ENCODE measurements at places on chromosomes 6 and 20. TPM values are rescaled to one million over a fixed set of nuclear protein-coding genes. Genes with fewer than 3 reads are reported as not detected.
A peak's percentile ranks its signal among the peaks of the same experiment; 100 is the strongest.

EYS gene
- not detected for total RNA-seq

IP6K3 gene
- 344 TPM for total RNA-seq

CST2 gene
- total RNA-seq: not detected

B3GAT2 gene
- total RNA-seq: not detected

PKHD1 gene
- 0.02 TPM for total RNA-seq

DNA sequence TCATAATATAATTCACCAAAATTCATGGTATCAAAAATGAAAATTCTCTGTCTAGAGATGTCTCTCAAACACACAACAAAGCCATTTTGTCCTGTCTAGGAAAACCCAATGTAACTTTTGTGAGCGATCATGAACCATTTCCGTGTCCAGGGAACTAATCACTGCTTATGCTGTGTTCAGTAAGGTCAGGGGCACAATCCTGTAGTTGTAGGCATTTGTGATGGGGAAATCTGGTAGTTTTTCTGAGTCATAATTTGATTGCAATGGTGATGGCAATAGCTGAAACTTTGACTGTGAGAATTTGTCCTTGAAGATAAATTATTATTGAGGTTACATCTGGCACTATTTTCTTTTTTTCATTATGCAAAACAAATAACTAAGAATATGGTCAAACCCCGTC, 21.0 kb upstream of the GCLC start:
- H3K4me3 ChIP-seq: no peak overlapping the region
- H3K4me1 ChIP-seq: no peaks in the 10 kb centered on the region
- DNase-seq: no peak
- no peak overlapping the region for H3K27ac ChIP-seq

- H3K27ac ChIP-seq: no peak overlapping the region
- H3K27me3 ChIP-seq: no peaks in the 10 kb centered on the region
- DNase-seq: no peak
- no peaks in the 10 kb centered on the region for H3K36me3 ChIP-seq
Measured at GRCh38 chr6:145138469-145139139, 596.7 kb downstream of the EPM2A start.

DNA sequence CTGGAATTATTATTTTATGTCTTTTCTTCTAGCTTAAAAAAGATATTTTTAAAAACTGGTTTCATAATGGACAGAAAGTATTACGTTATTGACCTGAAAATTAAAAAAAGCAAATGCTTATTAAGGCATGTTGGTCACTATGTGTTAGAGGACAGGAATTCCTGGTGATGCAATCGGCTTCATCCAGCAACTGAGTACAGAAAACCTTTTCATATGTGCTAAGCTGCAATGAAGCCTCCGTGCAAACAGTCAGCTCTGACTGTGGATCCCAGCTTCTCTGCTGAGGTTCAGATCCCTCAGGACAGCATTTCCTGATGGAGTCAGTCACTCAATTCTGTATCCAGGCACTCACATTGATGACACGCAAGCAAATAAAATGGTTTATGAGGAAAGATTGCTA, 22.7 kb upstream of the BMP2 start:
- no peaks in the 10 kb centered on the region for H3K4me1 ChIP-seq
- H3K4me3 ChIP-seq: no peak overlapping the region
- H3K36me3 ChIP-seq: no peaks in the 10 kb centered on the region
- no peaks in the 10 kb centered on the region for H3K27me3 ChIP-seq
- DNase-seq: no peak
- H3K27ac ChIP-seq: no peak overlapping the region

DNA sequence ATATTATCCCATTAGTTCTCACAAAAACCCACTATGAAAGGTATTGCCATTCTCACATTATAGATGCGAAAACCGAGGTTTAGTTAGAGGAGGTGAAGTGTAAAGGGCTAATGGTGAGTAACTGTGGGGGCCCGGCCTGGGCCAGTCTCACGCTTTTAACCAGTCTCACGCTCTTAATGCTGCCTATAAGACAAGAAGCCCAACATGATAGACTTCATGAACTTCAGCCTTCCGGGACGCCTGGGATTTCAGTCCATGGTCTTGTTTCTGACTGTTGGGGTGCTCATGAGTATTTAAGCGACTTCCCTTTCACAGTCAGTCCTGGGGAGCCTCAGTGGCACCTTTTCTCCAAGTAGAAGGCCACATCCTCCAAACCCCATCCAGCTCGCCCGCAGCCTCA, 31.7 kb downstream of the AGPAT4 start:
- H3K27me3 ChIP-seq: no peaks in the 10 kb centered on the region
- no peak overlapping the region for H3K4me3 ChIP-seq
- no peak overlapping the region for H3K27ac ChIP-seq
- H3K4me1 ChIP-seq: no peaks in the 10 kb centered on the region

GRCh38 chr6:27684264-27685211, 211.6 kb upstream of the ZNF184 start:
- H3K4me3 ChIP-seq: no peak overlapping the region
- H3K4me1 ChIP-seq: no peaks in the 10 kb centered on the region
- no peak overlapping the region for H3K27ac ChIP-seq
- peaks cover 63% of the 10 kb centered on the region for H3K27me3 ChIP-seq

DNA sequence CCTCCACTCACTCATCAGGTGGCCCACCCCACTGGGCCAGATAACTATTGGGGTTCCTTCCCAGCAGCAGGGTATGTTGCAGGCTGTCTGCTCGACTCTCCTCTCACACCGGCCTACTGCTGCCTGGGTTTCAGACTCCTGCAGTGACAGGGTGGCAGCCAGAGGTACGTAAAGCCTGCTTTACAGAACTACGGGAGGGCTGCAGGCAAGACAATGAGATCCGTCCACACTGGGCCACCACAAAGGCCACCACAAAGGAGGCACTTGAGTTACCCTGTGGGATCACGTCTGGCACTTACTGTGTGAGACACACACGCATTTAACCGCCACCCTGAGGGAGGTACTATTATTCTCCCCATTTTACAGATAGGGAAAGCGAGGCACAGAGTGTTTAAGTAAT, 78.5 kb downstream of the NFATC2 start:
- no peak overlapping the region for H3K27ac ChIP-seq
- H3K4me1 ChIP-seq: peaks cover 7% of the 10 kb centered on the region
- H3K4me3 ChIP-seq: no peak overlapping the region
- H3K27me3 ChIP-seq: no peaks in the 10 kb centered on the region
- DNase-seq: no peak

DNA sequence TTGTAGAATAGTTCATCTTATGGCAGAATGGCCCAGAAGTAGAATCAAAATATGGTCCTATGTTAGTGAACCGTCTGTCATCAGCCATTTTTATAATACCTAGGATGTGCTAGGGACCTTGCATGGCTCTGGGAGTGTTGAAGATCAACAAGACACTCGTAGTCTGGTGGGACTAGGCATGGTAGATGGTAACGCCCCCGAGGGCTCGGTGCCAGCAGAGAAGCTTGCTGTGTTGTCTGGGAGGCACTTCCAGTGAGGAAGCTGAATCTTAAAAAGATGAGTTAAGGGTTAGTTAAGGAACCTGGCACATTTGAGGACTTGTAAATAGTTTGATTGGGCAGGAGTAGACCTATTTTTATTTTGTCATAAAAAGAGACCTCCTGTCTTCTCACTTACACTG, 82.4 kb downstream of the MAP3K4 start:
- no peak for DNase-seq
- peaks cover 19% of the 10 kb centered on the region for H3K36me3 ChIP-seq
- H3K4me1 ChIP-seq: no peaks in the 10 kb centered on the region
- no peak overlapping the region for H3K4me3 ChIP-seq
- H3K27me3 ChIP-seq: no peaks in the 10 kb centered on the region
- no peak overlapping the region for H3K27ac ChIP-seq

DNA sequence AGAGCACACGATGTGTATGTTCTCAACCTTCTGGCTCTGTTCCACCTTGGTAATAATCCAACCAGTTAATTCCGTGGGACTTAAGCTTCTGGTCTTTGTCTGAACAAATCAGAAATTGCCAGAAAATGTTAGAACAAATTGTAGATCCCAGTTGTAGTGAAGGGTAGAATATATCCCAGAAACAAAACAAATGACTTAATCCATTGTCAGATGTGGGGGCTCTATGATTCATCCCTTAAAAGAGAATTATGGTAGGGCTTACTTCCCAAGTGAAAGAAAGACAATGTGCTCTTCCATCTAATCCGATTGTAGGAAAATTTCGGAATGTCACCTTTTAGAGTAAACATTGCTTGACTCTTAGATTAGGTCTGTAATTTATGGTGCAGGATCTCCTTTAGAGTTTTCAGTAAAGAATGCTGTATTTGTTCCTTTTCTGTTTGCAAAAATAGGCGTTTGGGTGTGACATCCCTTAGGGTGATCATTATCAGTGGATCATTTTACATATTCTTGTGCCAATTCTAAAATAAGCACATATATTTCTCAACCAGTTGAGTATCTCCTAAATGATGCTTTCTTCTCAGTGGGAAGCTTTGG, 234.5 kb upstream of the ZNF217 start:
- peak overlapping the region; percentile 73 for H3K27ac ChIP-seq
- no peak for DNase-seq
- no peaks in the 10 kb centered on the region for H3K27me3 ChIP-seq
- H3K4me3 ChIP-seq: peak overlapping the region; percentile 18
- no peaks in the 10 kb centered on the region for H3K36me3 ChIP-seq

DNA sequence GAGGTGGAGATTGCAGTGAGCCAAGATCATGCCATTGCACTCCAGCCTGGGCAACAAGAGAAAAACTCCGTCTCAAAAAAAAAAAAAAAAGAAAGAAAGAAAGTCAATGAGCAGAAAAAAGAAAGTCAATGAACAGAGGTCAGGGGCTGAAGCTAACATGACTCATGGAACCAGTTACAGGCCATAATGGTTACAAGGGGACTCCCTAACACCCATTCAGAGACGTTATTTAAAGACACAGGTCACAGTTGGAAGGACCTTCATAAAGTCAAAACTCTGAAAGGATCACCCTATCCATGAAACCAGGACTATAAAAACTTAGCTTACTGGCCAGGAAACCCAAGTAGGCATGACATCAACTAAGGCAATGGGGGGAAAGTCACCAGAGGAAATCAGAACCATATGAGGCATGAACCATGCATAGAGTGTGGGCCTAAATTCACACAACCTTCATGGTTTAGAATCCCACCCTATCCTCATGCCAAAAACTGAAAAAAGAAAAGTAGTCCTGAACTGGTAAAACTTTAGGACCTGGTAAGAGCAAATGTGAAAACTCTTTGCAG, 18.2 kb downstream of the FBXL4 start:
- no peak for DNase-seq
- no peak overlapping the region for H3K27ac ChIP-seq
- no peaks in the 10 kb centered on the region for H3K36me3 ChIP-seq
- H3K4me1 ChIP-seq: peaks cover 6% of the 10 kb centered on the region
- H3K4me3 ChIP-seq: no peak overlapping the region
- H3K27me3 ChIP-seq: no peaks in the 10 kb centered on the region

DNA sequence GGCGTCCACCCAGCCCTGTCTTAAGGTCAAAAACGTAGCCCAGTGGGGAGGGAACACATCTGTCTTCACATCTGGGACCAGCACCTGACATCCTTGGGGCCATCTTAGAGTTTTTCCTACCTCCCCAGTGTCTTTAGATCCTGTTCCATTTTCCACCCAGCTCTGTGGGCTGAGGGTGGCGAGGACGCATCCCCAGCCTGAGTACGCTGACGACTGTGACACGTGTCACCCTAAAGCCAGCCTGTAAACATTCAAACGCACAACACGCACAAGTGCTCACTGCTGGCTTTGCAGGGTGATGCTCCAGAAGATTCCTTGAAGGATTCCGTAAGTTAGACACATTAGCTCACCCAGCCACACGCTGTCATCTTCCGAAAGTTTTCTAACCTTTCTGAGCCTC, 215.9 kb downstream of the TAF4 start:
- DNase-seq: no peak
- no peak overlapping the region for H3K4me3 ChIP-seq
- H3K27me3 ChIP-seq: no peaks in the 10 kb centered on the region
- no peaks in the 10 kb centered on the region for H3K4me1 ChIP-seq
- H3K27ac ChIP-seq: no peak overlapping the region

GRCh38 chr6:2839982-2840748, 1.5 kb downstream of the SERPINB1 start:
- no peaks in the 10 kb centered on the region for H3K27me3 ChIP-seq
- H3K27ac ChIP-seq: peak overlapping the region; percentile 95
- peak overlapping the region; percentile 64 for H3K4me3 ChIP-seq
- DNase-seq: no peak
- no peaks in the 10 kb centered on the region for H3K36me3 ChIP-seq

GRCh38 chr6:75893776-75894152, 144.7 kb downstream of the MYO6 start:
- no peaks in the 10 kb centered on the region for H3K27me3 ChIP-seq
- no peaks in the 10 kb centered on the region for H3K4me1 ChIP-seq
- DNase-seq: no peak
- H3K27ac ChIP-seq: no peak overlapping the region

DNA sequence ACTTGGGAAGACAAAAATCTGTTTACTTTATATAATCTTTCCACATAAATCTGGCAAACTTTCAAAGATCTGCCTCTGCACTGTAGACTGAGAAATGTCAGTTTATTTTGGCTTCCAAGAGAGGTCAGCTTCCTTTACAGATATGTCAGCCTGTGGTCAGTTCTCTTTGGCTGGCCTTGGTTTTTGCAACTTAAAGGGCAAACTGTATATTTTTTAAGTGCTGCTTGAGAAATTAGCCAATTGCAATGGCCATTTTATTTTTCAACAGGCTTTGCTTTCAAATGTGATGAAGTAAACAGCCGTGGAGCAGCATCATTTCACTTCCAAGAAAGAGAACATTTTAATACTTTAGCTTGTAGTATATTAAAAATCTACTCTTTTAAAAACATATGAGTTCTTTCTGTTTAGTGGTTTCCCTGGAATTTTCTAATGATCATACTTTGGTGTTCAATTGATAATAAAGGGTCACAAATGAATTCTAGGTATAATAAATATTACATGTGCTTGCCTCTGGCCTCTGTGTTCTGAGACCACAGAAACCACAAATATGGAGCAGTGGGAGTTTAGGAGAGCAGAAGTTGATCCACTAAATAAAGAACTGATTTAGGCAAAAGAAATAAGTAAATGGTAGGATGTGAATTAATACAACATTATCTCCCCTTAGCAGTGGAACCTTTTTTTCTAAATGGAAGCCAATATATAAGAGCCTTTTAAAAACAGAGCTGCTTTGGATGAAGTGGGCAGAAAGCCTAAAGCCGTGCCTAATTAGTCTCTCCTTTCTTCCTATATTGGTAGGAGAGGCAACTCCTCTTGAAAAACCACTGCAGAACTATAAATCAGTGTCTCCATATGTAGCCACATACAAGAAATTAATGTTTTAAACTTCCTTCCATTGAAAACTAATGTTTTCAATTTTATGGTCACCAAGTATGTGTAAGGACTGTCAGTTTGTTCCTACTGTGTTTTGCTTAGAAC, 16.2 kb downstream of the ADGRB3 start:
- peaks cover 4% of the 10 kb centered on the region for H3K4me1 ChIP-seq
- H3K36me3 ChIP-seq: no peaks in the 10 kb centered on the region
- DNase-seq: no peak
- H3K27ac ChIP-seq: no peak overlapping the region
- H3K4me3 ChIP-seq: no peak overlapping the region

- no peaks in the 10 kb centered on the region for H3K4me1 ChIP-seq
- no peaks in the 10 kb centered on the region for H3K36me3 ChIP-seq
- no peak overlapping the region for H3K4me3 ChIP-seq
Measured at GRCh38 chr20:5033566-5033965, 32.3 kb upstream of the SLC23A2 start.

All from gastrocnemius medialis (tissue), 4 donors.